ENCODE measurements at places on chromosomes 11 and 22. TPM values are rescaled to one million over a fixed set of nuclear protein-coding genes. Genes with fewer than 3 reads are reported as not detected.

GRCh38 chr11:119683783-119684182, 45.2 kb downstream of the NECTIN1 start:
- no peak for DNase-seq

CNIH2 gene
- total RNA-seq, result 1.5 TPM

GAB4 gene
- not detected for total RNA-seq

DNA sequence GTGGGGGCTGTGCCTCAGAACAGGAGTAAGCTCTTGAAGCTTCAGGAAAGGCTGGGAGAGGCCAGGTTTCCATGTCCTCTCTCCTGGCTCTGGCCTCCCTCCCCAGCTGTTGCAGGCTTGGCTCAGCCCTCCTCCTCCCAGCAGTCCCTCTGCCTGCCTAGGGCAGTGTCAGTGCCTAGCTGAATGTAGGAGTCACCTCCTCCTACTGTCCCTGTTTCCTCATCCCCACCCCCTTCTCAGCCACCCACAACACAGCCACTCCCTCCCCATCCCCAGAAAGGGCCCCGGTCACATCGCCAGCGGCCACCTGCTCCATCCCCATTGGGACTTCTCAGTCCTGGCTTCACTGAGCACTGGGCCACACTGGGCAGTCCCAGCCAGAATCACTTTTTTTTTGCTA, 2.9 kb upstream of the FBLN1 start:
- DNase-seq, result no peak

HBG2 gene
- not detected for total RNA-seq

DNA sequence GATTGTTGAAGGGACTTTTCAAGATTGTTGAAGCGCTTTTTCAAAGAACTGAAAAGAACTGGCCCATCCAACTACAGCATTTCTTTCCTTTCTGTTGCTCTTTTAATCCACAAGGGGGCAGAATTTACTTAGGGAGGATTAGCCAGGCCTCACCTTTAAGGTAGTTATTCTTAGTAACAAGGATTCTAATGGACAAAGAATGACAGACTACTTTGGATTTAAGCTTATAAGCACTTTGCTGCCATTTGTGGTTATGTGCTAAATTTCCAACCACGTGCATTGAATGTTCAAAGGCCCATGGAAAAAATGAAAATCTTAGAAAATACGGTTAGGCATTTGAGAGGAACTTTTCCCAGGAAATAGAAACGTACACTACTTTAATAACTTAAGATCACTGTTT, 49.5 kb upstream of the HSPA8 start:
- no peak for DNase-seq

DNA sequence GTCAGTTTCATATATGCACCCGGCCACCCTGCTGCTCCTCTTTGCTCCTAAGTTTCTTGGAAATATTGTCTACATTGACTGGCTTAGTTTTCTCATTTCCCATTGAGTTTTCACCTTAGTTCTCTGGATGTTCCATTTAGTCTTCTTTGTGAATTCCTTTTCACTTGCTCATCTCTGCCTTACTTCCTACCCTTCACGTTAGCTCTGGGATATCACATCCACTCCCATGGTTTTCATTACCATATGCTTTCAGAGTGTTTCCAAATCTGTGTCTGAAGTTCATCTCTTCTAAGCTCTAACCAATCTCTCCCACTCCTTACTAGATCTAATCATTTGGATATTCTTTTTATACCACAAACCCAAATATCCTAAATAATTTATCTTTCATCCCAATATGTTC, 226.4 kb downstream of the FAM76B start:
- DNase-seq, result no peak

- no peak for DNase-seq
Observed at GRCh38 chr22:19718456-19719049, 4.2 kb downstream of the SEPTIN5 start.

DNA sequence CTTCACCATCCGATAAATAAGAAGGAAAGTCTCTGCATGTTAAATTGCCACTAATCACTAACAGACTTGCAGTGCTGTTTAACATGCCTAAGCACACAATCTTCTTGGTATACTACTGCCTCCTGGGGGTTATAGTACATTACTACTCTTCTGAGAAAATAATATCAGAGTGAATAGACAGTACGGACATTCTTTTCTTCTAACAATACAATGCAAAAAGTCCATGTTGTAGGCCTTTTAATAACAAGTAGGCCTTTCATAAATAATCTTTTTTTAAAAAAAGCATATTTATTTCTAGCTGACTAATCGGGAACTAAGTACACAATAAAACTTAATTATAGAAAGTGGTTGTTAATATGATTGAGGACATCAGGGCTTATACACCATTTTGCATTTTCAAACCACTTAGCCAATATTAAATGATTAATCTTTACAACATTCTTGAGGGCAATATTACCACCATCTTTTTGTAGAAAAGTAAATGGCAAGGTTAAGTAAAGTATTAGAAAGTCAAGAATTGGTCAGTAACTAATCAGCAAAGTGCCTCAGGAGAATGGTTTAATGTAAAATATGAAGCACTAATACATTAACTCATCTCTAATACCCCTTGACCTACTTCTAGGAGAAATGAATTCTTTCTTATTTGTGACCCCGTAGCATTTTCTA, 84.7 kb downstream of the TTC28 start:
- no peak for DNase-seq

DNA sequence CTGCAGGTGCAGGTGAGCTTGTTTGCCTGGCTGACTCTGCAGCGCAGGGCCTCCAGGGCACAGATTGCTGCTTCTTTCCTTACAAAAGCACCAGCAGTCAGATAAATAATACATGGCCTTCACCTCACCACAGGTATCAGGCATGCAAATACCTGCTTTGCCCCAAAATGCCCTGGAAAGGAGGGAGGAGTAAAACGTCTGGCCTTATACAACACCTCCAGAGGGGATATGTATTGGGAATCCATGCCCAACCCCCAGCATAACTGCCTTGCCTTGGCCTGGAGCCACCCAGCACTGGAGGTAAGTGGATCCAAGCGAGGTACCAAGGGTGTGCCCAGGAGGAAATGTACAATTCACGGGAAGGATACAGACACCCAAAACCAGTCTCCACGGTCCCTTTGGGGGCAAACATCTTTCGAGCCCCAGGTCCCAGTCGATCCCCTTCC, 860 bp downstream of the TMEM184B start:
- no peak for DNase-seq

DNA sequence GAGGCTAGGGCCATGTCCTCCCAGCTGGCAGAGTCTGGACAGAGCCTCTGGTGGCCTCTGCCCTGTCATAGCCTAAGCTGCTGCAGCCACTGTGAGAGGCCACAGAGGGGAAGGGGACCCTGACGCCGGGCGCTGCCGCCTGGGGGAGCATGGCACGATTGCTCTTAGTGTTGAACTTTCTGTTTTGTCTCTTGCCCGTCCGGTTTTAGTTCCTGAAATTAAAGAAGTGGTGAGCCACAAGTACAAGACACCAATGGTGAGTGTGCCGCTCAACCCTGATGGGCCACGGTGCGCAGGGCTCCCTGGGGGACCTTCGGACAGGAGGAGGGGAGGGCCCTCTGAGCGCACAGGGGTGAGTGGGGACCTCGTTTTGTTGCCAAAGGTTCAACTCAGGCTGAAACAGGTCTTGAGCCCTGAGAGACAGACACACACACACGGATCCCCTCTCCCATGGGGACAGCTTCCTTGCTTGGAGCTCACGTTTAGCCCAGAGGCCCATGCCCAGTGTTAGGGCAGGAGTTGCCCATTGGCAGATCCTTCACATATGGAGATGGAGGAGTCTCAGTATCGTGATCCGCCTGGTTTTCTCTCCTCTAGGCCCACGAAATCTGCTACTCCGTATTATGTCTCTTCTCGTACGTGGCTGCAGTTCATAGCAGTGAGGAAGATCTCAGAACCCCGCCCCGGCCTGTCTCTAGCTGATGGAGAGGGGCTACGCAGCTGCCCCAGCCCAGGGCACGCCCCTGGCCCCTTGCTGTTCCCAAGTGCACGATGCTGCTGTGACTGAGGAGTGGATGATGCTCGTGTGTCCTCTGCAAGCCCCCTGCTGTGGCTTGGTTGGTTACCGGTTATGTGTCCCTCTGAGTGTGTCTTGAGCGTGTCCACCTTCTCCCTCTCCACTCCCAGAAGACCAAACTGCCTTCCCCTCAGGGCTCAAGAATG, 23.8 kb downstream of the MYBPC3 start:
- no peak for DNase-seq

GRCh38 chr11:10982704-10983510, 125.1 kb upstream of the ZBED5 start:
- DNase-seq, result no peak

DNA sequence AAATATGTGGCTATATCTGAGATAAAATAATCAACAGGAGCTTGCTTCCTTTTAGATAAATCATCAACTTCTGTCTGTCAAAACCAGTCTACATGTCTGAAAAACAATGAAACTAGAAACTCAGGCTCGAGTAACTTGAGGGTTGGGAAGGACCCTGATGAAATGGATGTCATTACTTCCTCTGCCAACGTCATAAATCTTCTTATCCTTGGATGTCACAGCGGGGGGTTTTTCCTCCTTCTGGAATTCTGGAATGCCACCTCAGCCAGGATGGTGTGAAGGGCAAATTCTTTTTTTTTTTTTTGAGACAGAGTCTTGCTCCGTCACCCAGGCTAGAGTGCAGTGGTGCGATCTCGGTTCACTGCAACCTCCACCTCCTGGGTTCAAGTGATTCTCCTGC, 13.4 kb downstream of the LGR4 start:
- DNase-seq, result no peak

DNA sequence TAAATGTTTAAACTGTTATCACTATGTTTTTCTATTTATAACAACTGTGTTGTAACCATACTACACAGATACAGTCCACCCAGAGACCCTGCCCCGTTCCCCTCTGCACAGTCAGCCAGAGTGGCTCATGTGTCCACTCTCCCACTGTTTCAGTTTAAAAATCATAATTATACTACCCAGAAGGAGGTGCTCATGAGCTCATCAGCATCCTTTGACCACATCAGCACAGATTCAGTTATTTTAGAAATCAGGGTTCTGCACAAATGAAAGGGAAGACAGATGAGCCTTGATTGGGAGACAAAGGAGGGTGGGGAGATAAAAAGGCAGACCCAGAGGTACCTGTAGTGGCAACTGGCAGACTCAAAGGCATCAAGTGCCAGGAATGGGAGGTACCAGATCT, 124.3 kb downstream of the RCN1 start:
- no peak for DNase-seq

DNA sequence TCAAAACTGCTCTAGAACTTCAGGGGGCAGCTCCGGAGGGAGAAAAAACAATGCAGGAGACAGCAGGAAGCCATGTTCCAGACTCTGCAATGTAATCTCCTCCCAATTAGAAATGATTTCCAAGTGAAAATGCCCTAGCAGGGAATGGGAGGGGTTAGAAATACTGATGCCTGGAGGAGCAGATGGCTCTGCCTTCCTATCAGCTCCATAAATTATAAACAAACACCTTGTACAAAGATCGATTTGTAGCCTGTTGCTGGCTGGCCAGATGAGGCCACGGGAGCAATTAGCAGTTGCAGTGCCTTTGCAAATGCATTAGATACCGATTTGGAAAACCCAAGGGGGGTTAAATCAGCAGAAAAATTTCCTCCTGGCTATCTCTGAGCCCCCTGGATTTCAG, 46.6 kb upstream of the CHRM4 start:
- DNase-seq, result no peak

GRCh38 chr11:128480066-128480465, 107.3 kb downstream of the ETS1 start:
- DNase-seq, result no peak

MPZL3 gene
- 49.7 TPM for total RNA-seq

- no peak for DNase-seq
Observed at GRCh38 chr22:30905696-30906341, 62.8 kb downstream of the MORC2 start.

DNA sequence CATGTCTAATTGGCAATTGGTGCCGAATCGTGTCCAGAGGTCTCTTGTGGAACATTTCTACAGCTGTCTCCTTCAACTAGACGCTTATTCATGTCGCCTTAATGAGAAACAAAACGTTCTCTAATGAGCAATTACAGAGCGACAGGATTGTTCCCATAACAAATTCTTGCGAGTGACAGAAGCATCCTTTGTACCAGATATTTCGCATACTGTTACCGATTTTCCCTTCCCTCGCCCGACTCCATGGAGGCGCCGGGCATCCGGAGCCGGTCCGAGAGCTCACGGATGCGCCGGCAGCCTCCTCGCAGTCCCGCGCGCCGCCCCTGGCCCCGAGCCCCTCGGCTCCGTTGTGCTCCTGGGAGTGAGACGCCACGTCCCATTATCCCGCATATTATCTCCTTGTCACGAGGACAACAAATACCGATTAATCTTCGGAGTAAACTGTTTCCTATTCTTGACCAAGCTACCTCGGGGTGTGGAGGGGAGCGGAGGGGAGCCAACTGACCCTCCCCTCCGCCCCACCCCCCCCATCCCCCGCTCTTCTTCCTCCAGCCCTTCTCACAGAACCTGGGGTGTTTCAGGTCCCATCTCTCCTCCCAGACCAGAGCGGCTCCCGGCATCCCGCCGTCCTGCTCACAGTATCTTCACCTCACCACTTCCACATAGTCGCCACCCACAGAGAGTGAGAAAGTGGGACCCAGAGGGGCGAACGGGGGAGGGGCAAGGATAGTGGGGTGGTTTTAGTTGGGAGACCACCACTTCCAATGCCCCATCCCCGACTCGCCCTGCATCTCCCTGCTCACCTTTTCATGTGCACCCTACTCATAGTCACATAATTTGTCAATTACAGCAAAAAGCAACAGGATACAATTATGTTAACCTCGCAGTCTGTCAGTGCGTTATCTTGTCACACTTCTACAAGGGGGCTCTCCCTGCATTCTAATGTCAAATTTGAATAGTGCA, 11.4 kb downstream of the PAX6 start:
- no peak for DNase-seq

TSSK2 gene
- not detected for total RNA-seq

- DNase-seq, result no peak
Observed at GRCh38 chr11:8178297-8178696, 9.5 kb upstream of the RIC3 start.

GRCh38 chr11:123601136-123601535, 53.3 kb downstream of the SCN3B start:
- DNase-seq, result no peak

- DNase-seq, result no peak
Observed at GRCh38 chr11:92460213-92460612, 235.6 kb downstream of the FAT3 start.

DNA sequence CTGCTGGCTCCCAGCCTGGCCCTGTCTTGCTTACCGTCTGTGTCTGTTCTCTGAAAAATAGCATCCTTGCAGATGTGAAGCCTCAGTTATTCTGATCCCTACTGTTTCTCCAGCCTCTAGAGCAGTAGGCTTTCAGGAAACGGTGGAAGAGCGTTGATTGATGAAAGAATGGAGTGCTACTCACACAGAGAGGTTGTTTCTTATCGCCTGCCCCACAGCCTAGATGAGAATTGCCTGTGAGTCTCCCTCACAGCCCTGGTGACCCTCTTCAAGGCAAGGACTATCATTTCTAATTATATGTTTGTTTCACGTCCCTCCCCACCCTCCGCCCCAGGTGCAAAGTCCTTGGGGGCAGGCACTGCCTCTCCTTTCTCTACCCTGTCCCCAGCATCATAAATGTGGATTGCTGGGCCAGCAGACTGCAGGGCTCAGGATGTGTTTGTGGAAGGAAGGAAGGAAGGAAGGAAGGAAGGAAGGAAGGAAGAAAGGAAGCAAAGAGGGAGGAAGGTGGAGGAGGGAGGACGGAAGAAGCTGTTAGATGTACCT, 575.3 kb upstream of the B3GAT1 start:
- no peak for DNase-seq

GRCh38 chr11:10898763-10899025, 40.8 kb upstream of the ZBED5 start:
- no peak for DNase-seq

LRRN4CL gene
- 0.23 TPM for total RNA-seq

EXPH5 gene
- total RNA-seq, result 1.2 TPM
